GM12864 (cell line): ENCODE measurements at places on chromosomes 6 and 20.

GRCh38 chr6:51778666-51779065 lies 308.7 kb downstream of the PKHD1 start:
- DNase-seq = no peak

DNA sequence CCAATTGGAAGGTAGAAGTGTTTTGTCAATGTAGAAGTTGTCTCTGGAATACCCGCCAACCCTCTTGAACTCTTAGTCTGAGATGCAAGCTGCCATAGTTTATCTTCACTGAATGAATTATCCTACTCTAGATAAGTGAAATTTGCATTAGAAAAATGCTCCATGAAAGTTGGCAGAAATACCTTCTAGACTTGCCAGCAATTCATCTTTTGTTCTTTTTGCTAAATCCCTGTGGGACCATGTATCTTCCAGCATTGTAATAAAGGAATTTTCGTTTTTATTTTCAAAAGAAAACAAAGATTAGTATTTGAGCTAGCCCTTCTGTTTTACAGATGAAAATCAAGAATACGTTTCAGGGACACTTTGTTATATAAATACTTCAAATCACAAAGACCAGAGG lies 244.2 kb downstream of the CBLN4 start:
- no peak for DNase-seq

- no peak for DNase-seq
Measured at GRCh38 chr20:14210146-14210545, 127.3 kb downstream of the FLRT3 start.

GRCh38 chr20:31948008-31948407 lies 3.8 kb downstream of the PDRG1 start:
- no peak for DNase-seq

- no peak for DNase-seq
Measured at GRCh38 chr6:83536034-83536646, 23.8 kb downstream of the PRSS35 start.

GRCh38 chr6:96212066-96212465 lies 196.3 kb downstream of the FUT9 start:
- DNase-seq = no peak

DNA sequence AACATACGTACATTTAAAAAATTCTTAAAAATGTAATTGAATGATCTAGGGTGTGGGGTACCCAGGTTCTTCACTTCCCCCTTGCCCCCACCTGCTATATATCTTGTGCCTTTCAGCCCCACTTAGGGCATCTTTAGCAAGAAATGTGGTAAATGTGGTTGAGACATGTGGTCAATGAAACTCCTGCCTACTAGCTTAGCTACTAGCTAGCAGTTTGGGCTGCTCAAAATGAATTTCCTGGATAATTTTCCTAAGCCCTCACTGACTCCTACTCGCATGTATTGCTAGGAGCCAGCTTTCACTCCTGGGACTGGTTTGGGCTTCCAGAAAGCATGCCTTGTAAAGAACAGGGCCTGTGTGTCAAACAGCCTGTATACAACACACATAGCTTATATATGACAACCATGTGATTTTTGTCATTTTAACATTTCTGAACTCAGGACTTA lies 257.3 kb downstream of the ATXN1 start:
- peak; percentile 81 for DNase-seq

GRCh38 chr6:145547594-145548335 lies 187.6 kb downstream of the EPM2A start:
- DNase-seq = no peak

- DNase-seq = no peak
Measured at GRCh38 chr6:91098006-91098405, 511.1 kb upstream of the MAP3K7 start.

GRCh38 chr6:105611606-105612005 lies 208.7 kb upstream of the PREP start:
- no peak for DNase-seq

GRCh38 chr6:81754906-81755305 lies 2.4 kb upstream of the TENT5A start:
- DNase-seq = no peak

DNA sequence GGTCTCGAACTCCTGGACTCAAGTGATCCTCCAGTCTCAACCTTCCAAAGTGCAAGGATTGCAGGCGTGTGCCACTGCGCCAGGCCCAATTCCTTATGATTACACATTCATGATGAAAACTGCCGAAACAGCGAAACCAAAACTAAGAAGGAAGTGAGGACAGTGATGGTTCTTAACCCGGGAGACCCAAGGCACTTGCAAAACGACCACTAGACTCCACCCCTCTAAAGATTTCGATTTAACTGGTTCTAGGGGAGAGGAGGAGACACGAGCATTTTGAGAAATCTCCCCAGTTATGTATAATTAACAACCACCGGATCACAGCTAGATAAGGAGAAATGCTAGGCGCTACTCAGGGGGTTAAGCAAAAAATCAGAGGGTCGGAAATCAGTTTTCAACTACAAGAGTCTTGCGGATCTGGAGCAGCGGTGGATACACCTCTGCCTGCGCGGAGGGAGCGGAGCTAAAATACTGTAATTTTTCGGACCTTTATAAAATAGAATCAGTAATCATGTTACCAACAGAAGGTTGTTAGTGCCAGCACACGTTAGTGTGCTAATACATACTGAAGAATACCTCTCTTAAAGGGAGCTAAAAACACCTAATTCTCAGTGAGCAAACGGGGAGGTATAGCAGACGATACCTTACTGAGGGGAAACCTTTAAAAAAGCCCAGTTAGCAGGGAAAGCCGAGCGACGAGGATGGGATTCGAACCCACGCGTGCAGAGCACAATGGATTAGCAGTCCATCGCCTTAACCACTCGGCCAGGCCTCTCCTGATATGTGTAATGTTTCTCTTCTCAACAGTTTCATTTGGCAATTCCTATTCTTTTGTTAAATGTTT lies 60.0 kb upstream of the BTN3A2 start:
- peak; percentile 73 for DNase-seq

GRCh38 chr20:5215672-5216304 lies 89.0 kb downstream of the CDS2 start:
- DNase-seq = no peak

DNA sequence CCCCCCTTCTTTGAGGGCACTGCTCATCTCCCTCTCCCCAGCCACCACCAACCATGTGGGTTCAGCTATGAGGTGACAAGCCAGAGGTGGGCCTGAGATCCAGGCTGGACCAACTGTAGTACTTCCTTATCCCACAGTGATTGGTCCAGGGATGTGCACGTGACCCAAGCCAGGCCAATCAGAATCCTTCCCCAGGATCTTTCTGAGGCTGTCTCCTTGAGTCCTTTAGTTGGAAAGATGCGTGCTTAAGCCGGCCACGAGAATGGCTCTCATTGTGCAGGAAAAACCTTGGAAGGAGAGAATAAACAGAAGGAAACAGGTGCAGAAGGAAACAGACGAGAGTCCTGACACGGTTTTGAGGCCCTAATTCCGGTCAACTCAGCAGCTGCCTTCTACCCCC lies 39.2 kb downstream of the ZC3H12D start:
- no peak for DNase-seq

DNA sequence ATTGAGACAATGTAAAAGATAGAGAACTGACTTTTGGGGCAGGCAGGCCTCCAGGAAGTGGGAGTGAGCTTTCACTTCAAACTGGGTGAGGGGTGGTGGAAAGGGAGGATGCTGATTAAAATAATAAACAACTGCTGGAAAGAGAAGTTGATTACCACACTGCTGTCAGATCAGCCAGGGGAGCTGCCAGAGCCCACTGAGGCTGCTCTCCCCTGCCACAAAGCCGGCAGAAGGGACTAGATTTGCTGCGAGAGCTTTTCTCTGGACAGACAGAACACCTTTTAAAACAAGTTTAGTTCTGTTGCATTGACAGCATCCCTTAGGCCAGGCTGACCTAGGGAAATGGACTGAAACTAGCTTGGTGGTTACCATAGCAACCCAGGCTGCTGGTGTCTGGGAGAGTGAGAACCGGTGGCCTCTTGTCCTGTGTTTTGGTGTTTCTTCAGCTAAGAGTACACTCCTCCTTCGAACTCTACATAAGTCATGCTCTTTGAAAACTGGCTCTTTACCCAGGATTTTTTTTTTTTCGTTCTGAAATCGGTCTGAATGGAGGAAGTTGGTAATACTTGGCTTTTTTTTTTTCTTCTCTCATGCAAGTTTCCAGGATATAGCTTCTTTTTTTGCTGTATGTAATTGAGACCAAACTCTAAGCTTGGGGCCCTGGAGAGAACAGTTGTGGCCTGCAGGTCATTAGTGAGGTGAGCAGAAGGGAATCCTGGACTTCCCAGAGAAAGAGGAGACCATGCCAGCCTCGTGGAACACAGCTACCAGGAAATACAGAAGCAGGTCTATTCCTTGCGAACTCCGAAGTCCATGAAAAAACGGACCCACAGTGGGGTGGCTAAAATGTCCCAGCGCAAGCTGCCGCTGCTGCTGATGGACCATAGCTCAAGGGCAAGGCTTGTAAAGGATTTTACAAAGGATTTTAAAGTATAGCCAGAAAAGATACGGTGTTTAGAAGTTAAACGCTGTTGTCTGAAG lies 374.4 kb downstream of the UTRN start:
- peak; percentile 4 for DNase-seq

GRCh38 chr6:148250975-148251685 lies 91.5 kb upstream of the SASH1 start:
- DNase-seq = no peak

GRCh38 chr20:19330731-19331130 lies 118.3 kb downstream of the SLC24A3 start:
- DNase-seq = no peak

- DNase-seq = no peak
Measured at GRCh38 chr20:4519534-4519933, 202.2 kb upstream of the PRND start.

DNA sequence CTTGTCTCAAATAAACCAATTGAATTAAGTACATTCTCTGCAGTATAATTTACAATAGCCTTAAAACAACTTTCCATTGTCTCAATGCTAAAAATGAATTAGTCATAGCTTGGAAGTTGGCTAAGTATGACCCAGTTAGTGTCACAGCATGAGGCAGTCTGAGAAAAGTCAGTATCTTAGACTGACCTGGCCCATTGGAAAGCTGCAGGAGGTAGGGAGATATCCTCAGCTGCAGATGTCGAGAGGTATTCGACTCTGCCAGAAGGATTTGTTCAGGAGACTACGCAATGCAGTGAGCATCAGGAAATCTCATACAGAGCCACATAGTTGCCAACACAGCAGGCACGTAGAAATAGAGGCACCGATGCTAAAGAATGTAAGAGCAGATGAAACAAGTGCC lies 350.9 kb upstream of the NRSN1 start:
- no peak for DNase-seq

- no peak for DNase-seq
Measured at GRCh38 chr20:4090756-4091489, 75.6 kb upstream of the RNF24 start.

DNA sequence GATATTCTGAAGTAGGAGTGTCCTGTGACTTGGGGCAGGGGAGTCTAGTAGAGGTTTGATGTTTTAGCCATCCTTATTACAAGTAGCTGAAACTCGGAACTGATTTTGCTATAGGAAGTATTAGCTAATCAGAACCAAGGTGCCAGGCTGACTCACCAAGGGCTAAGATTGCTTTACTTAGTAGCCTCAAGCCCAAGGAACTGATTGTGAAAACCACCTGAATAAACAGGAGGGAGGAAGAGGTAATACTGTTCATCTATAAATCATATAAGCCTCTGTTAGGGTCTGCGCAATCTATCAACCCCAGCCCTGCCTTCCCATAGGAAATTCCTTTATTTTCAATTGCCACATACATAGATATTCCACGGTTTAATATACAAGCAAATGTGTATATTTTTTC lies 54.4 kb downstream of the GNAS start:
- no peak for DNase-seq

DNA sequence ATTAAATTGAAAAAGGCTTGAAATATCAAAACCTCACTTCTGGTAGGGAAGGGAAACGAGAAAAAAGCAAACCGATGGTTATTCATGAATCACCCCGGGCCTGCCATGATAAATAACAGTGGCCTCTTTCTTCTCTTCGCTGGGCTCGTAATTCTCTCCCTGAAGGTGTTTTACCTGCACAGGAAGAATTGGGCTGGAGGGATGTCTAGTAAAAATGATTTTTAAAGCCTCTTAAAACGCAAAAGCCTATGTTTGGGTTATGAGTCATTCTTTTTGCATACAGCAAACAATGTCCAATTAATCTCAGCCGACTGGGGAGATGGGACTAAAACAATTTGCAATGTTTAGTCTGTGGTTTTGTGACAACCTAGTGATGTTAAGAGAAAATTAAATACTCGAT lies 16.8 kb downstream of the LINC00237 start:
- no peak for DNase-seq

DNA sequence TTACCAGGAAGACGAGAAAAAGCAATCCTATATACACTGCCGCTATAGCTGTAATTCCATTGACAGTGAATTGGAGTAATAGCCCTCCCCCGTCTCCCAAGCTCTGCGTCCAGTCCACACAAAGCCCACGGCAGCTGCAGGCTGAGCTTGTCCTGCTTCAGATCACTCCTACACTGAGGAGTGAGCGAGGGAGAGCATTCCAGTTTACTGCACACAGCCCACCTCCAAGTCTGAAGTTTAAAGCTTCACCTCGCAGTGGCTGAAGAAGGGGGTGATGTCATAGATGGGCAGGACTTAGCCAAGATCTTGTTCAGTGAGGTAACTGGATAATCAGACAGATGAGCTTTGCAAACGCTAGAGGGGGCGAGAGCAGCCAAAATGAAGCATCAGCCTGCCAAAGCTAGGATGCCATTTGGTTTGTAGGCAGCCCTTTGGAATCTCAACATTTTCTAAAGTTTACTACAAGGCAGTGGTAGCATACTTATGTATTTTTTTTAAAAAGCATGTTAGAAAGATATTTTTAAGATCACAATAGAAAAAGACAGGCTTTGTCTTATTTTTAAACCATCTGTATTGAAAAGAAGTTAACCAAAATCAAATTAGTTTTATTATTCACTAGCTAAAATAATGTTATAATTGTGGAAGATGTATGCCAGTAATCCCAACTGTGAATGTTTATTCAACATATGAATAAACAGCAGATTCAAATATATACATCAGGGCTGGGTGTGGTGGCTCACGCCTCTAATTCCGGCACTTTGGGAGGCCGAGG lies at the start of gene FLRT3:
TSS of gene FLRT3 (minus strand) at position 213 of the 772 bp plus-strand sequence. CDS start 10,106 bp downstream, outside the sequence.
- peak; percentile 18 for DNase-seq
